Stimulated activated naive CD4-positive, alpha-beta T cell (primary cell): ENCODE measurements at places on chromosomes 3 and 15.

GRCh38 chr3:177154733-177155132 is 42.5 kb downstream of the TBL1XR1 start:
- no peak for DNase-seq

GRCh38 chr3:140816372-140817195 is 125.1 kb upstream of the SLC25A36 start:
- DNase-seq, result no peak

- DNase-seq, result no peak
These were observed 276.0 kb downstream of the SOX2 start for GRCh38 chr3:181987736-181988135.

- DNase-seq, result no peak
These were observed 411.0 kb upstream of the TGFBR2 start for GRCh38 chr3:30195352-30195751.

GRCh38 chr3:132205609-132206008 is 111.6 kb upstream of the ACP3 start:
- no peak for DNase-seq

GRCh38 chr3:72145506-72146380 is 360.8 kb upstream of the PROK2 start:
- DNase-seq, result no peak

- DNase-seq, result no peak
These were observed 7.3 kb downstream of the ILDR1 start for GRCh38 chr3:122014741-122015140.

- DNase-seq, result no peak
These were observed 98.4 kb downstream of the VGLL4 start for GRCh38 chr3:11545186-11545851.

DNA sequence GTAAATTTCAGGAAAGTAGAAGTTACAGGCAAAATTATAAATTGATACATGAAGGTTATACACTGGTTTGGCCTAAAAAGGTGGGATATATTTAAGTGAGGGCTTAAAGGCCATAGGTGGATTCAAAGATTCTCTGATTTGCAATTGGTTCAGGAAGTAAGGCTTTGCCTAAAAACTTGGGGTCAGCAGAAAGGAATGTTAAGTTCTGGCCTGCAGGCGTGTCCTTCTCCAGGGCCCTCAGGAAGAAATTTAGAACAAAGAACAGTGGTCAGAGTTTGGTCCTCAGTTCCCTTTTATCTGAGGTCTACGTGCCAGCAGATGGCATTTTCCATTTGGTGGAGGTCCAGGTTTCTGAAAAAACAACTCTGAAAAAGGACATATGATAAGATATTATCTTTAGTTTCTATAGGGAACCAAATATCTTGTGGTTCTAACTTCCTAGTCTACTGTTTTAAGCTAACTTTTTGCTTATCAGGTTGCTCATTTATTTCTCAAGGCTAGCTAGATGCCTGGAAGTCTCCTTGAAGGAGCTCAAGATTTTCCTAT is 40.5 kb downstream of the SCN11A start:
- no peak for DNase-seq

DNA sequence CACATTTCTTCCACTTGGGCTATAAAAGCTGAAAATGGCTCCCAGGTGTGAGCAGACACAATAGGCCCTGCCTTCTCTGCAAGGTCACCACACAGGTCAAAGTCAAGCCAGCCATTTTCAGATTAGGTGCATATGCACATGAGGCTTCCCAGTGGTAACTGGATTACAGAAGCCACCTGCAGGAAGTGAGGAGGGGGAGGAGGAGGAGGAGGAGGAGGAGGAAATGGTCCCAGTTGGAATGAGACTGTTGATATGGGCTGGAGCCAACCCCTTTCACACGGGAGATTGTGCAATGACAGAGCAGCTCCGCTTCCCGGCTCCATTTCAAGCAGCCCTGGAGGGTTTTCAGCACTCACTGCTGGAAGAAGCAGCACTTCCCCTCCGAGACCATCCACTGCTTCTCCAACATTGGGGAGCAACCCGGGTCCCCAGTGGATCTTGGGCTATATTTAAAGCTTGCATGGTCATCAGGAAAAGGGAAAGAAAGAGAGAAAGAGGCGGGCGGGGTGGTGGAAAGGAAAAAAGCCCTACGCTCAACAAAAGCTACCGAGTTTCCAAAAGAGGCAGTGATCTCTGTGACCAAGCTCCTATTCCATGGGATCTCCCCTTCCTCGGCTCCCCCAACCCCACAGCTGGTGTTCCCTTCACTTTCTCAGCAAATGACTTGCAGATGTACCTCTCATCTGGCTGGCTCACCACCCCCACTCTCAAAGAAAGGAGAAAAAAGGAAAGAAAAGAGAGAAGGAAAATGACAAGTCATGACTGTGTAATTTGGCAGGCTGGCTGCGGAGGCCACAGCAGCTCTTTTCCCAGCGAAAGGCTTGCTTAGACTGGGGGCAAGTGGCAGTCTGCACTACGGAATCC is 58.3 kb downstream of the LRIG1 start:
- DNase-seq, result no peak

DNA sequence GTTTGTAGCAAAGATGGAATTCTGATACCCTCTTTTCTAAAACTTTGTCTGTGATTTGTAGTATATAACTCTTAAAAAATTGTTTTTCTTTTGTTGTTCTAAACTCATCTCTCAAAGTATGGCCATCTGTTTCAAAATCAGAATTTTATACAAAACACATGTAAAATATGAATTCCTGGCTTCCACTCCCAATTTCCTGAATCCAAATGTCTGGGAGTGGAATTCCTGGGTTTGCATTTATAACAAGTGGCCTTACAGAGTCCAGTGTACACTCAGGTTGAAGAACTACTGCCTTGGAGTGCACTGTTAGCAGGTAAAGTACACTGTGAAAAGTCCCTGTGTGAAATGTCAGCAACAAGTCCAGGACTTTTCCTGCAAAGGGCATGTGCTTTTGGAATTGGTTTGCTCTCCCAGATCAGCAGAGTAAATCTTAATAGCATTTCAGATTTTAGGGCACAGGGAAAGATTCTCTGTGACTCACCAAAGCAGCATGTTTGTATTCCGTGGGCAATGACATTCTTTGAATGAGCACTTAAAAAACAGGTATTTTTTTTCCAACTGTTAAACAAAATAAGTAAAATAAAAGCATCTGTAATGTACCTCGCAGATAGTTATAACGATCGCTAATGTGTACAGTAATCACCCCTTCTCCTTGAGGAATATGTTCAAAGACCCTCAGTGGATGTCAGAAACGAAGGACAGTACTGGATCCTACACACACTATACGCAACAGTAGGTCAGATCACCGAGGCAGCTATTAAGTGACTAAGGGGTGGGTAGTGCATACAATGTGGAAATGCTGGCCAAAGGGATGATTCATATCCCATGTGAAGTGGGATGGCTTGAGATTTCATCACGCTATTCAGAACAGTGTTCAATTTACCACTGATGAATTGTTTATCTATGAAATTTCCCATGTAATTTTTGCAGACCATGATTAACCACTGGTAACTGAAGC is 2.0 kb upstream of the CLDN16 start:
- no peak for DNase-seq

- no peak for DNase-seq
These were observed 44.2 kb downstream of the SOX2 start for GRCh38 chr3:181755959-181756358.

- no peak for DNase-seq
These were observed 488.4 kb downstream of the NR2F2 start for GRCh38 chr15:96818861-96819260.

DNA sequence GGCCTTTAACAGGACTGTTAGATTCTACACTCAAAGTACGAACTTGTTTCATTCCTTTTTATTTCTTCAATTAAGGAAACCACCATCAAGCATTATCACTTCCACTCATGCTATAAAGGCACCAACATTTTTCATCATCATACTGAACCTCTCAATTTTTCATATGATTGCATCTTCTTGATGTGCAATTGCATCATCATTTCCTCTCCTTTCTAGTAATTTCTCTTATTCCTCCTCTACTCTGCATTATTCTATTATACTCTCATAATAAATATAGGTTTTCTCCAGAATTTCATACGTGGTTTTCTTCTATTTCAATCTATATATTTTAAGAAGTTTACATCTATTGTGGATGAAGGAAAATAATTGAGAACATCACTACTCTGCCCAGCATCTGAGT is 506.2 kb upstream of the ZNF385D start:
- DNase-seq, result no peak

DNA sequence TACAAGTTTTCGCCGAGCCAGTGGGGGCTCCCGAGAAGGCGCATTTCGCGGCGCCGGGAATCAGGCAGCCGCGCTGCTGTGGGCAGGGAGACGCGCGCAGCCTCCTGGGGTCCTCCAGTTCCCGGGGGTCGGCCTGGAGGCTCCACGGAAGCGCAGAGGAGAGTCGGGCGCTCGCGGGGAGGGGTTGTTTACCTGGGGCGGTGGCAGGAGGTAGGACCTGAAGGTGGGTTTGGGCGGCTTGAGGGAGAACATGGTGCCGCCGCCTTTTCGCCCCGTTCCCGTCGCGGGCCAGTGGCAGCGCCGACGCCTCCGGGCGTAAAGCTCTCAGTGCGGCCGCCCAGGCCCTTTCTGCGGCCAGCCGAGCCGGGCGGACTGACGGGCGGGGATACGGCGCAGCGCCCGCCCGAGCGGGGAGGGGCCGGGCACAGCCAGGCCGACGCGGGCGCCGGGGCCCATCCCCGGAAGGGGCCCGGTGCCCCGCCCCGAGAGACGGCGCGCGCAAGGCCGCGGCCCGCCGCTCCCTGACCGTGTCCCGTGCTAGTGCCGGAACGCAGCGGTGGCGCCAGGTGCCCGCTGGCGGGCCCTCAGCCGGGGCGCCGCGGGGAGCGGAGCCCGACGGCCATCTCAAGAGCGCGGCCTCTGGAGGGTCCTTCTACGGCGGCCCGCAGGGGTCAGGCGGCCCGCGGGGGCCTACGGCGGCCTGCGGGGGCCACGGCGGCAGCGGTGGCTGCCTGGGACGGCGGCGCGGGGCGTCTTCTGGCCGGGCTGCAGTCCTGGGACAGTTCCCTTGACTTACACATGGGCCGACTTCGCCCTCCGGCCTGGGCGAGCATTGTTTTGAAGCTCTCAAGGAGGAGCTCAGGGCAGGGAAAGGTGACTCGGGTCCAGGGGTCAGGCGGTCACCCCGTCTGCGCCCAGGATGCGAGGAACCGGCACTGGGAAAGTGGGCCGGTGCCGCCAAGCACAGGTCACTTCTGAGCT is at the start of gene MTMR10:
MTMR10 (minus strand) TSS at position 374 of the 981 bp plus-strand sequence; CDS start at position 252, 122 bp downstream.
- DNase-seq, result peak; percentile 63

DNA sequence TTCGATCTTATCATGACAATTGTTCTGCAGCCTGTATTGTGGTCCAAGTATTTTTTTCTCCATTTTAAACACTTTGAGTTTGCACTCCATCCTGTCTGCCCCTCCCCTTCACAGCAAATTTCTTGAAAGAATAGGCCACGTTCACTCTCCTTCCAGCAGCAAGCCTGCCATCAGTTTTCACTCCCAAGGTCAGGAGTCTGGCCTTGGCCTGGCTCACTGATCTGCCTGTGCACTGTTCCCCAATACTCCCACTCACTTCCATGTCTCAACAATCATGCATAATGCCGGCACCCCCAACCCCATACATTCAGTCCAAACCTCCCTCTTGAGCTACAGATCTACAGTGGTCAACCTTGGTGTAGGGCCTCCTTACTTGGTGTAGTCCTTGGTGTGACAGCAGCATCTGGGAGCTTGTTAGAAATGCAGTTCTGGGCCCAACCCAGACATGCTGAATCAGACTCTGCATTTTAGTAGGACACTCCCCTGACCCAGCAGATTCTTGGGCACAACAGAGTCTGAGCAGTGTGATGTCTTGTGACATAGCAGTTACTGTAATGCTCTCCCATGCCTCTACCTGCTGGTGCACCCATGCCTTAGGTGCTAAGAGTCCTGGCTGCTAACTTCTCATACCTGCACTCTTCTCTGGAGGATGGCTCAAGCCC is 58.3 kb upstream of the XCR1 start:
- no peak for DNase-seq

DNA sequence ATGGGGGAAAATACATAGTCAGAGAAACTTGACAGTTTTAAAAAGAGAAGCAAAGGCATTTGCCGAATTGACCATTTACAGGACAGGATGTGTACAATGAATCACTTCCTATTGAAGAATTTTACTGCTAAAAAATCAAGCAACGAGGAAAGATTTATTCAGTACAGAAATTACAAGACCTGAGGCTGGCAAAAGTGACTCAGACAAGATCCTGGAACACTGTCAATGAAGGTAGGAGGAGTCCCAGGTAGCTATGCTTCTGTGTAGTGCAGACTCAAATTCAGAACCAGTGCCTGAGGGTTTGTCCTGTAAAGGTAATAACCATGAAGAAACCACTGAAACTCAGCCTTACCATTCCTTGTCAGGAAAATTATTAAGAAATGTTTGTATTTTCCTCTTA is 120.9 kb downstream of the ZMAT3 start:
- no peak for DNase-seq

GRCh38 chr3:151135541-151136337 is 50.3 kb downstream of the MED12L start:
- peak; percentile 52 for DNase-seq

DNA sequence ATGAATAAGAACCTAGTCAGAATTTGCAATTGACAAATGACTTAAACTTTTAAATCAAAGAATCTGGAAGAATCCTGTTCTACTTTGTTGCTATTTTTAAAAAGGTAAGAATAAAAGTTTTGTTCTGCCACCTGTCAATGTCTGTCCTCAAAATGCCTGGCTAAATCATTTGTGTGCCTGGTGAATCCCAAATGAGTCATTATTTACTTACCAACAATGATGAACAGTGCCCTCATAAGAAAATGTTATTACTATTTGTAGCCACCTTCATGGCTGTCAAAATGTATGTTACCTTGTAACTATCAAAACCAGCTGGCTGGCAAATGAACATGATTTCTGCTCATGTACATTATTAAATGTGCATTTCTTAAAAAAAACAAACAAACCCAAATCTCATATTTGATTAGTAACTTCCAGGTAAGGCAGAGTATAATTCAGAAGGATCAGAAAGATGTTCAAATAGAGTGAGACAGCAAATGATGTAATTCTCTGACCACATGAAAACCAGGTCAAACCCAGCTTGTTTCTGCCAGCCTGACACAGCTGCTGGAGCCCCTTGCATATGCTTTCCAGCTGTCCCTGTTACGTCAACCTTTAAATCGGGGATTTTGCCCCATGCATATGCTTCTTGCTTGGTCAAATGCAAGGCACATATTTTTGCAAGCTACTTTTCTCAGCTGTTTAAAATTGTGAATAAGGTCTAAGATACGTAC is 137.9 kb downstream of the SSR3 start:
- DNase-seq, result no peak

GRCh38 chr15:25346371-25346770 is 92.5 kb downstream of the UBE3A start:
- DNase-seq, result no peak

DNA sequence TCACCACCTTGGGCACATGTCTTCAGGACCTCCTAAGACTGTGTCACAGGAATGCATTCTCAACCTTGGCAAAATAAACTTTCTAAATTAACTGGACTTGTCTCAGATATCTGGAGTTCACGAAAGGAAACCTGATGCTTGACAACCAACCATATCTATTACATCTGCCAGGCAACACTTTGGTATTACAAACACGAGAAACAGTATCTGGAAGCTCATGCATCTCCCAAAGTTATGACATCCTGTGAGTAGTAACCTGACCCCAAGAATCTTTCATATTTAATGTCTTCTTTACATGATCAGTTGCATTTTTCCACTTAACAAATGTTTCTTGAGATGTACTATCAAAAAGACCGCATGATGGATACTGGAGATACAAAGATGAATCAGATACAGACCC is 465.3 kb upstream of the AGTR1 start:
- DNase-seq, result no peak
